ENCODE measurements at places on chromosomes 11 and 22.

DNA sequence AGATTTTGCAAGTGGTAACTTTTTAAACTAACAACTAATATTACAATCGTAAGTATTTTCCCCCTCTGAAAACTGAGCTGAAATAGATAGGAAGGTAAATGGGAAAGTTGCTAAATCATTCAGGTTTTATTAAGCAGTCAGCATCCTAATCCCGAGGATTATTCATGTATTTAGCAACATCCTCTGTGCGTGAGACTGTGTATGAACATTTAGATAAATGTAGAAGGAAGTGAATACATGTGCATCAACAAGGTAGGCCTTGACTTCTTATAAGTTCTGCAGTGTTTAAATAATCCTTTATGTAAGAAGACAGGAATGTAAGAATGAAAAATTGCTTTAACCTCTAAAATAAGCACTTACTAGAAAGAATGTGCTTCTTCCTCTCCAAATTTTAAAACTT, 745.9 kb upstream of the TENM4 start:
- no peak for DNase-seq

DNA sequence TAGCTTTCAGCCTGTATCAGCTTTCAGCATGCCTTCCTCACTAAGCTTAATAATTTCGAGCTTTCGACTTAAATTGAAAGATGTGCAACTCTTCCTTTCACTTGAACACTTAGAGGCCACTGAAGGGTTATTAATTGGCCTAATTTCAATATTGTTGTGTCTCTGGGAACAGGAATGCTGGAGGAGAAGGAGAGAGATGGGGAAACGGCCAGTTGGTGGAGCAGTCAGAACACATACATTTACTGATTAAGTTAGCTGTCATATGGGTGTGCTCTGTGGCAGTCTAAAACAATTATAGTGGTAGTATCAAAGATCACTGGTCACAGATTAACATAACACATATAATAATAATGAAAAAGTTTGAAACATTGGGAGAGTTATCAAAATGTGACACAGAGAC, 106.2 kb downstream of the LRRC32 start:
- DNase-seq: no peak

- no peak for DNase-seq
Observed at GRCh38 chr11:126080161-126080941, 17.7 kb upstream of the CDON start.

DNA sequence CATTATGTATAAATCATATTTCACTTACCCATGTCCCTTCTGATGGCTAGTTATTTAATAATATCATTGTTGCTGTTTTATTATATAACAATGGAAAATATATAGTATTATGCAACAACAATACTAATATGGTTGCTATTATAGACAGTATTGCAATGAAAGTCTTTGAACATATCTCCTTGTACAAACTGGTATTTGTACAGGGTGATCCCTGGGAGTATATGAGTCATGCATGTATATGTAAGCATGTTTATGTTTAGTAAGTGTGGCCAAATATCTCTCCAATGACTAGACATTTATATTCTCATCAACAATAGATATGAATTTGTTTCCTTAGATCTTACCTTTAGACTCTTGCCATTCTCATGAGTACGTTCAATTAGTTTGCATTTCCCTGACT, 55.9 kb downstream of the KCNC1 start:
- no peak for DNase-seq
